ENCODE measurements at places on chromosomes 6 and 20.

- no peak for DNase-seq
Measured at GRCh38 chr6:143543435-143543834, 31.9 kb upstream of the FUCA2 start.

DNA sequence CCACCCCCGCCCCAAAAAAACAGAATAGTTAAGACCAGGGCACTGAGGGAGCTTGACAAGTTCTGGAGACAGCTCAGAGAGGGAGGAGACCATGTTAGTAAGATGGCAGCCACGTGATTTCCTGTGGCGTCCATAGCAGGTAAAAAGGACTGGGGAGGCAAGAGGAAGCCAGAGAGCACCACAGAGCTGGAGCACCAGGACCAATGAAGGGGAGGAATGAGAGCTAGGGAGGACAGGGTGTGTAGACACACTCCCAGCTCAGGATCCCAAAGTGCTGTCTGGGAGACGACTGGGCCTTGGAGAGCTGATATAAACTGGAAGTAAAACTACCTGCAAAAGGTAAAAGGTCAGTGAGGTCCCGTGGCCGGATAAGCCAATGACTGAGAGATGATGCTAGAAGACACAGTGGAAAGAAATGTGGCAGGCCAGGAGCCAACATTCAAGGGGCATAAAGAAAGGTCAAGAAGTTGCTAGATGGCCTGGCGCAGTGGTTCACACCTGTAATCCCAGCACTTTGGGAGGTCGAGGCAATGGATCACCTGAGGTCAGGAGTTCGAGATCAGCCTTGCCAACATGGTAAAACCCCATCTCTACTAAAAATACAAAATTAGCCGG, 39.0 kb downstream of the SLC23A2 start:
- no peak for DNase-seq

DNA sequence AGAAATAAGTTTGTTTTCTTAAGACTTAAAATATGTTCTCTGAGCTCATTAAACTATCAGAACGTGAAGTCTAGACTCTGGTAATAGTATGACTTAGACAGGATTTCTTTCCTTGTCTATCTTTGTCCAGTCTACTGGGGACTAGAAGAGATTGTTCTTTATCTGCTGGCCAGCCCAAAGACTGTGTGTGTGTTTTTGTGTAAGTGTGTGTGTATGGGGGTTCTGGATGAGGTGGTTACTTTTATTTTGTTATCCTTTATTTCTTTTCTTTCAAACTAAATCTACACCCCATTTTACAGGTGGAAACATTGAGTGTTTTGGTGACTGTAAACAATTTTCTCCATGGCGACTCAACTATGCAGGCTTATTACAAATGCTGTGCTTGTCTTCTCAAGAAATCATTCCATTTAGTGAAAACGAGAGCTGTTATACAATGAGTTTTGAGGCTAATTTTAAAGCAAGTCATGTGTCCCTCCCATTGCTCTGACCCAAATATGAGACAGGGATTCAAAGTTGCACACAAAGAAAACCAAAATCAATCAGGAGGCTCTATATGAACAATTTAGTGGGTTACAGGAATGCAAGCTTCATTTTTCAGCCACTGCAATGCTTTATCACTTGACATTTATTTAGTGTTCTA, 97.6 kb downstream of the ELOVL5 start:
- peak; percentile 6 for DNase-seq

- no peak for DNase-seq
Measured at GRCh38 chr6:81138236-81138635, 614.2 kb downstream of the TENT5A start.

GRCh38 chr6:146851837-146852236, 253.1 kb downstream of the ADGB start:
- peak; percentile 90 for DNase-seq

DNA sequence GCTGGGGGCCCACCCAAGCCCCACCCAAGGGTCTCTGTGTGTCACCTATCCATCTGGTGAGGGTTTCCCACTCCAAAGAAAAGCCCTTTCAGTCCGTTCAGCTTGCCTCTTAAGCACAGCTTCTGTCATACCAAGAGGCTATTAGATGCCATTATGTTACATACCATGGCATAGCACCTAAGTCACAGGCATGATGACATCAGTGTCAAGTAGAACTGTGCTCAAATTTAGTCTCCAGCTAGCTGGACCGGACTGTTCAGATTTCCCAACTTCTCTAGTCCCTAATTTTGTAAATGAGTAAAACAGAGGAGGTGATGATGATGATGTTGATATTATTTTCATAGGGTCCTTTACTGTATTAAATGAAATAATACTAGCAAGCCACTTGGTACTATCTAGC, 19.2 kb upstream of the PLEKHG1 start:
- no peak for DNase-seq

- DNase-seq = no peak
Measured at GRCh38 chr20:47631078-47631477, 129.4 kb downstream of the NCOA3 start.

- DNase-seq = no peak
Measured at GRCh38 chr6:160945516-160946177, 45.9 kb upstream of the MAP3K4 start.

GRCh38 chr6:113636357-113636824, 220.8 kb upstream of the MARCKS start:
- DNase-seq = no peak

- DNase-seq = peak; percentile 11
Measured at GRCh38 chr6:122365775-122366403, 33.6 kb upstream of the HSF2 start.

- peak; percentile 92 for DNase-seq
Measured at GRCh38 chr6:2531426-2532215, 219.1 kb downstream of the MYLK4 start.

DNA sequence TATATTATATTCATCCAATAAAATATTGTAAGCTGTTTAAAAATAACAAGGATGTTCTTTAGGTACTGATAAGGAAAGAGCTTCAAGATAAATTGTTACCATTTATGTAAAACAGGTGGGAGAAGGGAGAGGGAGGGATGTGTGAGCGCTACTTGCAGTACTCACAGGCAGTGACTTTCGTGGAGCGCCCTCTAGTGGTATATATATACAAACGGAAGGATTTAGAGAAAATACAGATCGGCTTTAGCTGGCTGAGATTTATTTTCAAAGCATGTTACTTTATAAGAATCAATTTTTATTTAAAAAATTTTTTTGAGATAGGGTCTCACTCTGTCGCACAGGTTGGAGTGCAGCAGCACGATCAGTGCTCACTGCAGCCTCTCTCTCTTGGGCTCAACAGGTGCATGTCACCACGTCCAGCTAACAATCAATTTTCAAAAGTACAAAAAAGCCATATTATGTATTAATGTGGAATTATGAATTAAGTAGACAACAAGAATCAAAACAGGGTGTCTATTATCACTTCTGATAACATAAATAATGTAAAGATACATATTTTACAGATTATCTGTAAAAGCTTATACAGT, 3.3 kb upstream of the MOG start:
- peak; percentile 85 for DNase-seq

GRCh38 chr6:16608444-16608843, 152.8 kb downstream of the ATXN1 start:
- DNase-seq = no peak

GRCh38 chr6:83511901-83512681, at the start of gene PRSS35:
TSS of gene PRSS35 (plus strand) at chr6:83512534. CDS start at chr6:83523442, 10,908 bp downstream.
- DNase-seq = peak; percentile 52

All from cardiac fibroblast (primary cell).